RWPE1 (cell line): ENCODE measurements at places on chromosomes 12 and 14.

GRCh38 chr12:89250213-89250612 is 102.1 kb downstream of the DUSP6 start:
- DNase-seq: no peak

- no peak for DNase-seq
These were observed 824 bp upstream of the TARBP2 start for GRCh38 chr12:53500142-53500775.

DNA sequence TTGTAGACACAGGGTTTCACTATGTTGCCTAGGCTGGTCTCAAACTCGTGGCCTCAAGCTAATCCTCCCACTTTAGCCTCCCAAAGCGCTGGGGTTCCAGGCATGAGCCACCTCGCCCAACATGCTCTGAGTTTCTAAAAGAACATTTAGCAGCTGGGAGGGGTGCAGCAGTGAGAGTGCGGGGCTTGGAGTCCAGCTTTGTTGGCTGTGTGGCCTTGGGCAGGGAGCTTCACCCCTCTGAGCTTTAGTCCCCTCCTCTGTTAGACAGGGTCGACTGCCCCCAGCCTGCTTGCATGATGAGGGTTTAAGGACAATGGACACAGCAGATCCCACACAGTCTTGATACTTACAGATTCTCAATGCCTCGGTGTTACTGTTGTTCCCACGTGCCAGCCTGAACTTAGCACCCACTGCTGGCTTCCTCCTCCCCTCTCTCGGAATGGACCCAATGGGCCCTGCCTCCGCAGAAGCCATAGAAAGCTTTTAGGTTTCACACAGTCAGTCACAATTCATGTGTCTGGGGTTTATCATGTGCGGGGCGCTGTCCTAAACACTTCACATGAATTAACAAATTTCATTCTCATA is 54.6 kb downstream of the PSMA6 start:
- no peak for DNase-seq

DNA sequence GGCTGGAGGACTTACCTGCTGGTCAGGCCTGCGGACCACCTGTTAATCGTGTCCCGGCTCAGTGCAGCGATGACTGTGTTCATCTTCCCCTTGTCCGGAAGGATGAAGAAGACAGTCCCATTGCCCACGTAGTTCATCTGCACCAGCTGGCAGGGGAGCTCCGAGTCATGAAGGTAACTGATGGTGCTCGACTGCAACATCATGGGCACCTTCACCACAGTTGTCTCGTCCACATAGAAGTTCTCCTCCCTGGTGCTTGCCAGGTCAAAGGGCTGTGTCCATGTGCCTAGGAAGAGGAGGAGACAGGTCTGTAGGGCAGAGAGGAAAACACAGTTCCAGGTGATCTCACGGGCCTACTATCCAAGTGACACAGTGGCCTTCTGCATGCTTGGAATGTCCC is 13.4 kb downstream of the SERPINA6 start:
- no peak for DNase-seq

DNA sequence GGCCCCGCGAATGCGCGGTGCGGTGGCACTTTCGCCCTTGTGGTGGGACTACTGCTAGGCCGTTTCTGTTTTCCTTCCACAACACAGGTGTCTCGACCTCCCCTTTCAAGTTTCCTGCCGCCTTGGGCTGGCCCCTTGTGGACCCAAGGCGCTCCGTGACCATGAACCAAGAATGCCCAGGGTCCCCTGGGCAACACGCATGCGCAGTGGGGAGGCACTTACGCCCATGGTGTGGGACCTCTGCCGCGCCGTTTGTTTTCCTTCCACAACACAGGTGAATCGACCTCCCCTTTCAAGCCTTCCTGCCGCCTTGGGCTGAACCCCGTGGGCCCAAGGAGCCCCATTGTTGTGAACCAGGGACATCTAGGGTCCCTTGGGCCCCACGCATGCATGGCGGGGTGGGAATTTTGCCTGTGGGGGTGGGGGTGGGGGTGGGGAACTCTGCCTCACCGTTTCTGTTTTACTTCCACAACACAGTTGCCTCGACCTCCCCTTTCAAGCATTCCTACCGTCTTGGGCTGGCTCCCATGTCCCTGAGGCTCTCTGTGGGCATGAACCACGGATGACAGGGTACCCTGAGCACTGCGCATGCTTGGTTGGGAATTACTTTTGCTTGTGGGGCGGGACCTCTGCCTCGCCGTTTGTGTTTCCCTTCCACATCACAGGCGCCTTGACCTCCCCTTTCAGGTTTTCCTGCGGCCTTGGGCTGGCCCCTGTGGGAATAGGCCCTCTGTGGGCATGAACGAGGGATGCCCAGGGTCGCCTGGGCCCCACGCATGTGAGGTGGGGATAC is 355.1 kb downstream of the ALG10 start:
- no peak for DNase-seq

DNA sequence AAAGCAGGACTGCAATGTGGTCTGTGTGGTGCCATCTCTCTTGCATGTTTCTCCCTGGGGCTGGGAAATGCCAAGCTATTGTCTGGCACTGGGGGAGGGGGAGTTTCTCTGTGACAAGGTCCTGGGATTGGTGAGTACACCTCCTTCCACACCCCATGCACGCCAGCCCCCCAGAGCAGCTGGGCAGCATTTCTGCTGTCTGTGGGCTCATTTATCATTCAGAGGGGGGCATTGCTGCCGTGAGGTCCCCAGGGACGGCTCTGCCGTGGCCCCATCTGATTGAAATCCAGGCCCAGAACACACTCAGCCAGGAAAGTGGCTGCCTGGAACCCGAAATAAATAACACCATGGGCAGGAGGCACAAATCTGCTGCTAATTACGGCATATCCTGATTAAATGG is 12.6 kb upstream of the FAM222A start:
- no peak for DNase-seq

DNA sequence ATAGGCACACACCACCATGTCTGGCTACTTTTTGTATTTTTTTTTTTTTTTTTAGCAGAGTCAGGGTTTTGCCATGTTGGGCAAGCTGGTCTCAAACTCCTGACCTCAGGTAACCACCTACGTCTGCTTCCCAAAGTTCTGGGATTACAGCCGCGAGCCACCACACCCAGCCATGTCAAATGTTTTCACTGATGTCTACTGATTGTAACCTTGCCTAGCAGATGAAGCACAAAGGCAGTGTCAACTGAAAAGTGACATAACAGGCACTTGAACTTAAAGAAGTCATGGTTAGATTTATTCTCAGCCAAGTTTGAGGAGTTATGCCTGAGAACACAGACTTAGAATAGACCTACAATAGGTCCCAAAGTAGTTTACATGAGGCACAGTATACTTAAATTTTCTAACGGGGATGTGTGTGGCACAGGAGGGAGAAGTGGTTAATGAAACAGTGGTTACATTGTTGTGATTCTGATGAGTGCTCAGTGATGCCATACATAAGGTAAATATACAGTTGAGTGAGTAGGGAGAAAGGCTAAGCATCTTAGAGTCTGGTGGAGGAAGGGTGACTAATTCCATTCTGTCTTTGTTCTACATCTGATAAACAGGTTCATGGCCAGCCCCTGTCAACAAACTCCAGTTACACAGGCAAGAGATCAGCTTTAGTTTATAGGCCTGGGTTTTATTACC is 12.6 kb upstream of the RNASE4 start:
- no peak for DNase-seq

GRCh38 chr12:40505327-40505726 is 186.9 kb upstream of the CNTN1 start:
- DNase-seq: no peak

GRCh38 chr14:91464615-91465205 is 45.4 kb downstream of the PPP4R3A start:
- DNase-seq: no peak

DNA sequence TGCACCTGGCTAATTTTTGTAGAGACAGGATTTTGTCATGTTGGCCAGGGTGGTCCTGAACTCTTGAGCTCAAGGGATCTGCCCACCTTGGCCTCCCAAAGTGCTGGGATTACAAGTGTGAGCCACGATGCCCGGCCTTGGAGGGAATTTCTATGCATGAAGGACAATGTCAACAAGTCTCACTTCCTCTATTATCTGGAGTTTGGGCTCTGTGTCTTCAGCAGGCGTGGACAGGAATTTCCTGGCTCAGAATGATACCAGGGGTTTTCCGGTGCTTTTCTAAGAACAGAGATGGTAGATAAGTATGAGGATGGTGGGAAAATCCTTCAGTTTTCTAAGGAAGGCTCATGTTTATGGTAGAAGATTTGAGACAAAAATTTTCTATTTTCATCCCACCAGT is 75.0 kb upstream of the CCDC60 start:
- DNase-seq: no peak

DNA sequence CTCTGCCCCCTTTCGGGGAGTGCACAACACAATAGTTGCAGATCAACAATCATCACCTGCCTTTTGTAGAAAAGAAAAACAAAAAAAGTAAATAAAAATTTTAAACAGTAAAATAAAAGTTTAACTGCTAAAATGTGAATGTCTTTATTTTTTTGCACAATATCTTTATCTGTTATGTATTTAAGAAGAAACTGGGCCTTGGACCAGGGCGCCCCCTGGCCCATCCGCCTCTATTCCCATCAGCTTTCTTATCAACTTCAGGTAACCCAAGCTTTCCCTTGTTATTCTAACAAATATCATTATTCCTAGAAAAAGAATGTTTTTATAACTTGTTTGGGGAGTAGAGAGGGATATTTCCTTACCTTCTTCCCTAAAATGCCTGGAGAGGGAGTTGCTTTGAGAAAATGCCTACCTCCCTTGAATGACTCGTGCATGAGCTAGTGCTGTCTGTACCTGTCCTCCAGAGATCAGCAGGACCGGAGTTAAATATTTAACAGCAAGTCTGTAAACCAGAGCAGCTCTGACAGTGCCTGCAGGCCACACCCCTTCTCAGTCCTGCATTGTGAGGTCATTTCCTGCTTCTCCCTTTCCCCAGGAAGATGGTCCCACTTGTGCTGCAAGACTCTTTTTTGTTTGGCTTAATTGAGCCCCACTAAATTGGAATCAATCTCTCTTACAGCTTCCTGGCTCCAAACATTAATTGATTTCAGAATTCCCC is 192.8 kb upstream of the RGS6 start:
- DNase-seq: peak; percentile 49
